ENCODE measurements at places on chromosomes 12 and 14.

DNA sequence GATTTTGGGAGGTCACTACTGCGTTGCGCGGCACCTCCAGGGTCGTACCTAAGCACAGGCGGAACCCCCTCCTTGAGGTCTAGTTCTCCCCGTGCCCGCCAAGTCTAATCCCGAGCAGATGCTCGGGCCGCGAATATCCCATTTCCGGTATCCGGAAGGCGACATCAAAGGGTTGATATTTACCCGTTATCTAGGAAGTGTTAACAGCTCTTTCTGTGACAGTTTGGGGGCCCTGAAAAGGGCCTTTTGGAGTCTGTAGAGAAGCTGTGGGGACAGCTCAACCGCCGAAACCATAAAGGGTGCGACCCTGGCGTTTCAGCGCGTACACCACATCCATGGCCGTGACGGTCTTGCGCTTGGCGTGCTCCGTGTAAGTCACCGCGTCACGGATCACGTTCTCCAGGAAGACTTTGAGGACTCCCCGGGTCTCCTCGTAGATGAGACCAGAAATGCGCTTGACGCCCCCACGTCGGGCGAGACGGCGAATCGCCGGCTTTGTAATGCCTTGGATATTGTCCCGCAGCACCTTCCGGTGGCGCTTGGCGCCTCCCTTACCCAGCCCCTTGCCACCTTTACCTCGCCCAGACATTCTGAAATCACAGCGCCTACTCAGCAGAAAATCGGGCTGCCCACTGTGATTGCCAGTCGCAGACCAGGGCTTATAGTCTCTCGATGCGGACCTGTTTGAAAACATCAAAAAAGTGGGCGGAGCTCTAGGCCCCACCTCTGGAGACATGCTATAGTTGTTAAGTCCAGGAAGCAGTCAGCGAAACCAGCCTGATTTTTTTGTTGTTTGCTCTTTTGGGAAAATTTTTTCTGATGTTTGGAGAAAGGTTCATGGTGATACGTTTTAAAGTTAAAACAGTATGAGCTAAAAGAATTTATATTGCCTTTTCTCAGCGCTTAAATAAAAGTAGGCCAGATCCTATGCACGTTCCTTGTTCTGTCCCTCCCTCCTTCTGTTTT, 32.5 kb downstream of the WBP11 start:
- DNase-seq: peak; percentile 98

- no peak for DNase-seq
These were observed 26.1 kb upstream of the BHLHE41 start for GRCh38 chr12:26150736-26151450.

DNA sequence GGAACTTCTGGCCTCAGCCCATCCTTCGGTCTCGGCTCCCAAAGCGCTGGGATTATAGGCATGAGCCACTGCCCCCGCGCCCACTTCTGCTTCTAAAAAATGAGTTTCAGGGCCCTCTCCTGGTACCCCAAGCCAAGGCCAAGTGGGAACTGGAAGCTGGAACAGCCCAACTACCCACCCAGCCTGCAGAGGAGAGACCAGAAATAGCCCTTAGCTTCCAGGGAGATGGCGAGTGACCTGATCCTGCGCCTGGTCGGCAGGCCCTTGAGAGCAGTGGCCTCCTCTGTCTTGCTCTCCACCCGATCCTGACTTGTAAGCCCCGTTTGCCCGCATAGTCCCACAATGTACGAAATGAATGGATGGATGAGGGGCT, 31.2 kb upstream of the PLEKHG6 start:
- DNase-seq: no peak

- DNase-seq: no peak
These were observed 13.5 kb downstream of the ATP2B1 start for GRCh38 chr12:89695100-89695499.

GRCh38 chr14:37034410-37035285, 137.8 kb downstream of the SLC25A21 start:
- no peak for DNase-seq

DNA sequence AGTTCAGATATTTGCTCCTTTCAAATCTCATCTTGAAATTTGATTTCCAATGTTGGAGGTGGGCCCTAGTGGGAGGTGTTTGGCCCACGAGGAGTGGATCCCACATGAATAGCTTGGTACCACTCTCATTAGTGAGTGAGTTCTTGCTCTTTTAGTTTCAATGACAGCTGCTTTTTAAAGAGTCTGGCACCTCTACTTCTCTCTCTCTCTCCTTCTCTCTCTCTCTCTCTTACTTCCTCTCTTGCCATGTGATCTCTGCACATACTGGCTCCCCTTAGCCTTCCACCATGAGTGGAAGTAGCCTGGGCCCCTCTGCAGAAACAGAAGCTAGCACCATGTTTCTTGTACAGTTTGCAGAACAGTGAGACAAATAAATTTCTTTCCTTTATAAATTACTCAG, 25.1 kb downstream of the GPR65 start:
- DNase-seq: no peak

DNA sequence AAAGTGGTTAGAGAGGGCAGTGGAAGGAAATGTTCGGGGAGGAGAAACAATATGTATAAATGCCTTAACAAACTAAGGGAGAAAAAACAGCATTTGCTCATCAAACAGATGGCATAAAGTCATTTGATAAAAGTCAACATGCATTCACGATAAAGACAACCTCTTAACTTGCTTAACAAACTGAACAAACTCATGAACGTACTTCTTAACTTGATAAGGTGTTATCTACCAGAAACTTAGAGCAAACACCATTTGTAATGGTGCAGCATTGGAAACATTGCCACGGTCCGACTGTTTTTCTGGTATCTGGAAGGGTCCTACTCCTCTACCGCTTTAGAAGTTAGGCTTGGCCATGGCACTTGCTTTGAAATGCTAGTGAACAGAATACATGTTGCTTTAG, 4.2 kb upstream of the RPS6KL1 start:
- DNase-seq: no peak

DNA sequence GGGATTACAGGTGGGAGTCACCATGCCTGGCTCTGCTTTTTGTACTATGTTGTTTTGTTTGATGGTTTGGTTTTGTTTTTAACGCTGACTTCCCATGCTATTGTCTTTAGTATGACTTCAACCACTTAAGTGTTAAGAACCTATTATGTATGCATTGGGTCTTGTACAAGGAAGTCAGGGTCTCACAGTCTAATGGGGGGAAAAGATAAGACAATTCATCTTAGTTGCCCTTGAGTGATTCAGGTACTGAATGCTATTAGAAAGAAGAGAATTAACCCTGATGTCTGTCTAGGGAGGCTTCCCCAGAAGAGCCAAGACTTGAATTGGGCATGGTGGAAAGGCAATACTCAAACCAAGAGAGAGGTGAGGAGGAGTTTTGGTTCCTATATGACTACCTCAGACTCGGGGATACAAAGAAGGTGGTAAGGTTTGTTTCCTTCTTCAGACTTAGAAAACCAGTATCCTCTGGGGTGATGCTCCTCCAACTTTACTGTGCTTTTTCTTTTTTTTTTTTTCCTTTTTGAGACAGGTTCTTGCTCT, 64.6 kb downstream of the SUSD6 start:
- DNase-seq: no peak

DNA sequence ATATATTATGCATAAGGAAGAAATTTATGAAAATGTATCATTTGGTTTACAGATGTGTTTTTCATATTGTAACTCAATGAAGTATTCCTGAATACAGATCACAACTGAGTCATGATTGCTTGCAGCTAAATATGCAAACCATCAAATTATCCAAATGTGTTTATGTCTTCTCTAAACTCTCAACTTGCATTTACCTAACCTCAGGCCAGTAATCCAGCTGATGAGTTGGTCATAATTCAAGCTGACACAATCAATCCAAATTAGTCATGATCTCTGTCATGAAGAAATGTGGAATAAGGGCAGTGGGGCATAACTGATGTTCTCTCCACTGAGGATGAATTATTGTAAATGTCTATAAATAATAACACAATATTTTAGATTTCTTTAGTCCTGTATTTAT, 104.8 kb upstream of the CNTN1 start:
- DNase-seq: no peak

- peak; percentile 77 for DNase-seq
These were observed 118.8 kb upstream of the DIO3 start for GRCh38 chr14:101442451-101442850.

DNA sequence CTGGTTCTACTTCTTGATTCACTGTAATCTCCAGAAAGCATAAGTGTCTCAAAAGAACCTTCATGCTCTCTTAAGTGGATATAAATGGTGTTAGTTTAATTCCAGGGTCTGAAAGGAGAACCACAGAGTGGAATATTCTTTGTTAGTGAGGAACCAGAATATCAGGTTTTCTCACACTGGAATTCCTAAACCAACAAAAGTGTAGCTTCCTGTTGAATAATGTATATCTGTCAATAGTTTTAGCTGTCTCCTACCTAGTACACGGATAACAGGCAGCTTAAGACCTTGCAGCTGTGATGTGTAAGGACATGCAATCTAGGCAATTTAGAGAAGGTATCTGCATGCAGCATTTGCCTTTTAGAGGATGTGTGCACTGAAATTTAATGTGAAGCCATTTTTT, 24.0 kb downstream of the LRIG3 start:
- no peak for DNase-seq

DNA sequence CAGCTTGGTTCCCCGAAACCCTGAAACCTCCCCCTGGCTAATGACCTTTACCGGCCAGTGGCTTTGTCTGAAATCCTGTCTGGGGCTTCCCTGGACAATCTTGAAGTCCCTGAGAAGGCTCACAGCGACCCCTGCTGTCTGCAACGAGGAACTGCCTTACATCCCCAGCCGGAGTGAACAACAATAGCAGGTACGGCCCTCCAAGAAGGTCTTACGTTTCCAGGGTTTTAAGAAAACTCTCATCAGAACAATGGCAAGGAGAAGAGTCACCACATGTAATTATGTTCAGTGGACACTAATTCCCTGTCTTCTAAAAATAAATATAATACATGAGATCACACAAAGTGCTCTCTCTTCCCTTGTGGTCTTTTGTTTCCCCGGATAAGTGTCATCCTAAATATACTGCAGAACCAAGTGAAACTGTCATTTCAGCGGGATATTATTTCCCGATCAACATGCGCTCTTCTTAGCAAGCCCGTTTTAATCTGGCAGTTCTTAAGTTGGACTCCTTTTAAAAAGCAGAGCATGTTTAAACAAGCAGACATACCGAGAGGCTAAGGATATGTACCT, 53.3 kb downstream of the RBM19 start:
- DNase-seq: peak; percentile 27
